ENCODE measurements at places on chromosomes 1 and 21. TPM values are rescaled to one million over a fixed set of nuclear protein-coding genes. Genes with fewer than 3 reads are reported as not detected.

Gene PLD5
- not detected for total RNA-seq

Gene IQGAP3
- 32.7 TPM for total RNA-seq

Gene AQP10
- not detected for total RNA-seq

Gene KCNT2
- 0.78 TPM for total RNA-seq

Gene SERPINC1
- not detected for total RNA-seq

Gene MARK1
- 2.2 TPM for total RNA-seq

Gene OLFM3
- not detected for total RNA-seq

Gene OR6N1
- not detected for total RNA-seq

Gene OPN3
- total RNA-seq = 22.4 TPM

Gene FCER1G
- 0.59 TPM for total RNA-seq

Gene KRTAP13-2
- total RNA-seq = not detected

Gene ST6GALNAC5
- total RNA-seq = 0.39 TPM

Gene TMPRSS3
- total RNA-seq = not detected

Gene DIO1
- not detected for total RNA-seq

Gene TDRD10
- total RNA-seq = not detected
